ENCODE measurements at places on chromosomes 5 and 9.

DNA sequence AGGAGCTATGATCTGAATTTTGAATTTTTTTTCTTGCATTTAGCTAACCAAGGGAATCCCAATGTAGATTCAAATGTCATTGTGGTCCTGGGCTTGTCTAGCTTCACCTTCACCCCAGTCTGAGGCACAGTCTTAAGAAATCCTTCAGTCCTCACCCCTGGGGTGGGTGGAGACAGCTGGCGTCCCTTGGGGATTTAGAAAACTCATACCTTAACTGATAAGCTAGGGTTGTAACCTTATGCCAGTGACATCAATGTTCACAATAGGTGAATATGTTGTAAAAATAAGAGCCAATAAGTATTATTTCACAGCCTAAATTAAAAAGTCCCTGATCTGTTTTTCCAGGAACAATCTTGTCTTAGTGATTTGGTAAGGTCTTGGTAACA is 4.6 kb downstream of the ISOC1 start:
- no peak for DNase-seq

DNA sequence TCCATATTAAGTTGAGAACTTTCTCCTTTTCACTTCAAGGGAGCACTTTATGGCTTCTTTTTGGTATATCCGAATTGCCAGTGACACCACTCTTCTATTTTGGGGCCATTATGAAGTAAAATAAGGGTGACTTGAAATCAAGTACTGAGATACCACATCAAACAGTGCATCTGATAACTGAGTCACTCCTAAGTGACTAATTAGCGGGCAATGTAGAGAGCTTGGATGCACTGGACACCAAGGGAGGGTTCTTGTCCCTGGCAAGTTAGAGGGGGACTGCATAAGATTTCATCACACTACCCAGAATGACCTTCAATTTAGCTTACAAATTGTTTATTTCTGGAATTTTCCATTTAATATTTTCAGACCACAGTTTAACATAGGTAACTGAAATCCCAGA is 813.9 kb upstream of the CDH10 start:
- DNase-seq: no peak

DNA sequence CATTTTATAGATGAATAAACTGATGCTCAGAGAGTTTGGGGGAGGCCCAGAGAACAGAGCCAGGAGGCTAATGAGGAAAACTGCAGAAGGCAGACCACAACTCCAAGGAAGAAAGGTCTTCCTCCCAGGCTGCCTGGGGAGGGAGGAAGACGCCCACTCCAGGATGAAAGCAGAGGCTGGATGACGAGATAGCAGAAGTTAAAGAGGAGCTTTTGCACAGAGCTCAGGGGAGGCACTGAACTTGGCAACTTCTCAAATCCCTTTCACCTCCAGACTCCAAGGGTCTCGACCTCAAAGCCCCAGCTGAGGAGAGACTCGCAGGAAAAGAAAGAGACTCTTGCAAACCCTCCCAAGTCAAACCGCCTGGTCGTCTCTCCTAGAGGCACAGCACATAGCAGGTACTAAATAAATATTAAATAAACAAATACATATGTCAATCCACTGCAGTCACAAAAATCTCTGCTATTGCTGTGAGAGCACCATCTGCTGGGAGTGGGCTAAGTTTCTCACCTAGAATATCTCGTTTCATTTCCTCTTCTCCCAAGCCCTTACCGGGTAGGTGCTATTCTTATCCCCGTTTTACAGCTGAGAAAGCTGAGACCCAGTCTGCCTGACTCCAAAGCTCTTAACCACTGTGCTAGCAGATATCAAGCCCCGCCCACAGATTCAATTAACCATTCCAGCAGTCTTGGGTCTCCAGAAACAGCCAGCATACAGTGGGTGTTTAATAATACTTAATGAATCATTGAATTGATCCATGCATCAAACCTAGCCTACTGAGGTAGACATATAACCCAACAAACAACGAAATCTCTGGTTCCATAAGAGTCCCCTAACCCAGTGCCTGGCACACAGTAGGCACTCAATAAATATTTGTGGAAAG is 97.8 kb upstream of the HAND1 start:
- no peak for DNase-seq

- no peak for DNase-seq
Measured at GRCh38 chr5:103037673-103038455, 82.1 kb downstream of the GIN1 start.

- no peak for DNase-seq
Measured at GRCh38 chr9:7976167-7976755, 176.7 kb upstream of the DMAC1 start.

DNA sequence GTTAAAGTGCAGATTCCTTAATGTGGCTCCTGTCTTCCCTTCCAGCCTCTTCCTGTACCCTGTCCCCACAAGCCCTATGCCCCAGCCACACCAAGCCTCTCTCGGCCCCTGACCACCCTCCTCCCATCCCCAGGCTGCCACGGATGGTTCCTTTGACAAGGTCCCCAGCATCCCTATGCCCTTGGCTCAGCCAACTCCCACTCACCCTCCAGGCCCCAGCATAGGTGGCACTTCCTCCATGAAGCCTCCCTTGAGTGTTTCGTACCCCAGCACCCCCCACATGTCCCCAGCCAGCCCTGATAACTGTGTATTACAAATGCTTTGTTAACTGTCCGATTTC is 115.5 kb upstream of the TBC1D2 start:
- no peak for DNase-seq

DNA sequence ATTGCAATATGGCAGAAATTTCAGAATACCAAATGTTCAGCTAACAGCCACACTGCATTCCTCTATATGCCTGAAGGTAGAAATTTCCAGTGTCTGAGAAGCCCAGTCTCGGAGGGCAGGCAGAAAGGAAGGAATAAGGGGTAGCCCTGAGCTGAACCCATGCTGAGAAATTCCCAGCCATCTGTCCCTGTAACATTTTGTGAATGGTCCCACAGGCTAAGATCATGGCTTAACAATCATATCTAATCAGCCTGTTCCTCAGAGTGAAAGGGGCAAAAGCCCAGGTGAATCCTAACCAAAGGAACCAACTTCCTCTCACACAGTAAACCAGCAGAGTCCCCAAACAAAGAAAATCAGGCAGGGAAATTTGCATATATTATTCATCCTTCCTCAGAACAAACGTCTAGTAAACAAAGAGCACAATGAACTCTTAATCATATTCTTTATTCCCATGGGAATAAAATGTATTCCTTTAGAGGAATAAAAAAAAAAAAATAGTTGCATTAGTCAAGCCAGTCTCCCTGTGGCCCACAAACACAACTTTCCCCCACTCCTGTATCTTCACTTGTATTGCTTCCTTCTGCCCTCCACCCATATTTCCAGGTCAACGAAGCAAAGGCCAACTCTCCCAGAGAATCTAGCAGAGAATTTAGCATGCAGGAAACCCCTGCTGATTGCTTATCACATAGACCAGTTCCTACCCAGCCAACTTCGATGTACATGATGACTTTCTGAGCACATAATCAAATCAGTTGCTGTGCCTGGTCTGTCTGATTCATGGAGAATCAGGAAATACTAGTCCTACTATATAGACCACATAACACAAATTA is 257.6 kb downstream of the FAM114A2 start:
- DNase-seq: no peak

DNA sequence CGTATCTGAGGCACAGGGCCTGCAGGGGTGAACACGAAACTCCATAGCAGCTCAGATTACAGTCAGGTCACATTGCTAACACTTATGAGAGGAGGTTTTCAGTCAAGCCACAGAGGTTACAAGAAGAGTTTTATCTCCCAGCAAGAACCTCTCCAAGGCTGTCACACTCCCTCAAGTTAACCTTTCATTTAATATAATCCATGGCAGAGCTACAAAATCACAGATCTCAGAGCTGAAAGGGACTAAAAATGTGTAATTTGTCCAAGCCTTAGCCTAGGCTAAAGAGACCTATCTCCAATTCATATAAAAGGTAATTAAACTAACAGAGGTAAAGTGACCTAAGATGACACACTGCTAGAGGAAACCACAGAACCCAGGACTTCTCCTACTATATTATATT is 57.2 kb downstream of the MLANA start:
- no peak for DNase-seq

DNA sequence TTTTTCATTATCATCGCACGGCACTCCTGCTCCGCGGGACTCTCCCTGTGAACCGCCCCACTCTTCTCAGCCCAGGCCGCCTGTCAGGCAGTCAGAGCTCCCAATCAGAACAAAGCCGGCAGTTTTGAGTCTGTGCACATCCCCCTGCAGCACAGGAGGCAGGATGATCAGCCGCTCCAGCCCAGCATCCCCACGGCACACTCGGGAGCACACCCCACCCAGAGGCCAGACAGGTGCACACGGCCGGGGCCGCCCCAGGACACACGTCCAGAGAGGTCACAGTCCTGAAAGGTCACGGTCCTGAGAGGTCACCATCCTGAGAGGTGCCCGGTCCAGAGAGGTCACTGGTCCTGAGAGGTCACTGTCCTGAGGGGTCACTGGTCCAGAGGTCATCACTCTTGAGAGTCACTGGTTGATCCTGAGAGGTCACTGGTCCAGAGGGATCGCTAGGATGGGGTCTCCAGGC is 8.4 kb downstream of the TPPP start:
- no peak for DNase-seq

DNA sequence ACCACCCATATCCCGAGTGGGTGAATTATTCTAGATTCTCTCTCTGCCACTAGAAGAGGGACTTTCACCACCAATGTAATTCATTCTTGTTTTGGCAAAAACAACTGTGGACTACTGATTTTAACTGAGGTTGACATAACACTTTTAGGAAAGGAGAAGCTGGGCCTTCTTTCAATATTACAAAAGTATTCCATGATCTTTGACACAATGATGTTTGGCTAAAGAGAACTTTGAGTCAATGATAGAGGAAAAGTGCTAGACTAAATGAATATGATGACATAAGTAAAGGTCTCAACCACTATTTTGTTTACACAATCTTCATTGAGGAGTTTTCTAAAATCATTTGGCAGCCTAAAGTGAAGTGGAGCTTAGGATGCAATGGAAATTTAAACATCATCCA is 336.9 kb upstream of the PDE4D start:
- no peak for DNase-seq

DNA sequence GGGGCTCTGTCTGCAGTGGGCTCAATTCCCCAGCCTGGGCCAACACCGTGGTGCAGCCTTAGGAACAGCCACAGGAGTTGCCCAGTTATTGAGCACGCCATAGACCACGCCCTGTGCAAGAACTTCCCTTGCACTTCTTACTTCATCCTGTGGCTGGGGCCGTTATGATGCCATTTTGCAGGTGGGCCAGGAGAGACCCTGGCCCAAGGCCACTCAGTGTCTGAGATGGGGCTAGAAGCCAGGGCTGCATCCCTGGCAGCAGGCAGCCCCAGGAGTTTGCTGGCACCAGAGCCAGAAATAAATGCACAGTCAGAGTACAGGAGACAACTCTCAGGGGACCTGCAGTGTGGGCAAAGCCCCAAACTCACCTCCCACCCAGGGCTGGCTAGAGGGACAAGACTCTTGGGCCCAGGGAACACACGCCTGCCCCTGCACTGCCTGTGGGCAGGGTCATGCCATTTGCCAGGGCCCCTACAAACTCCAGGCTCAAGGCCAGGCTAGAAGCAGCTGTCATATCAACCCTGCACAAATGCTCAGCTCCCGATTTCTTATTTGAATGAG is 6.7 kb downstream of the CORO2A start:
- no peak for DNase-seq

- no peak for DNase-seq
Measured at GRCh38 chr9:136386018-136386417, 12.5 kb upstream of the CARD9 start.

GRCh38 chr5:146548781-146549449 is 32.9 kb upstream of the GPR151 start:
- no peak for DNase-seq

GRCh38 chr5:97136475-97136874 is 5.9 kb downstream of the LIX1 start:
- no peak for DNase-seq

GRCh38 chr5:10743526-10743925 is 17.5 kb downstream of the DAP start:
- no peak for DNase-seq

Measured in activated naive CD4-positive, alpha-beta T cell (primary cell).